ENCODE measurements at places on chromosomes 6 and 20.

GRCh38 chr6:101393829-101394251, 332 bp downstream of the GRIK2 start:
- no peak for DNase-seq

DNA sequence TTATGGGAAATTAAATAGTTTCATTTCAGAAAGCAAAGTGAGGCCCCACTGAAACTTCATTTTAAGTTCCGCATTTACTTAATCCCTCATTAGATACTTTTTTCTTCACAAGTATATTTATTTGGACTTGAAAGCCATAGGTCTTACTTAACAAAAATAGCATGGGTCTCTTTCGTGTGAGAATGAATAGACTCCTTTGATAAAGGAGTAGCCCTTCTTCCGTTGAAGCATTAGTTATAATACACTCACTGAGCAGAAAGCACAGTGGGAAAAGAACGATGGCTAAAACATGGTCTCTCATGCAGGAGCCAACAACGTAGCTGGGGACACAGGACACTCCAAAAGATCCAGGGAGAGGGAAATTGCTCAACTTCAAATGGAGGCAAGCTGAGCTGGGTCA, 130.4 kb downstream of the SLC23A2 start:
- no peak for DNase-seq

DNA sequence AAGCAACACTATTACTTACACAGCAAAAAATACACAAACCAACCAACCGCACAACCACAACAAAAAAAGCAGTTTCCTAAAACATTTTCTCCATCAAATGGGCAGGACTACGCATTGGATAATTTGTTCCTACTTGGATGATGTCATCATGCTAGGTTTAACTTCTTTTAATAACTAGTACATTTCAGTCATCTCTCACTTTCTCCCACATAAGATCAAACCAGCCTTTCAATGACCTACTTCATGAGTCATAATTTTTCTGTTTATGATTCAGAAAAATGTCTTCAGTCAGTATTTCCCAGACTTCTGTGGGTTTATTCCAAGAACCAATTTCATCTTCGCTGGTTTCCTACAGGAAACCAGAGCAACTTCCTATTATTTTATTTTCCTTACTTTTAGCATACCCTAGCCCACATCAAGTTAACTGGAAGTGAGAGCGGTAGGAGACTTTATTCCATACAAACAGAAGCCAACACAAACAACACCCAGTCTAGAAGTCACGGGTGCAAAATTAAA, 134.2 kb downstream of the GMDS start:
- no peak for DNase-seq

GRCh38 chr20:21234806-21235483, 68.2 kb upstream of the XRN2 start:
- DNase-seq, result no peak

DNA sequence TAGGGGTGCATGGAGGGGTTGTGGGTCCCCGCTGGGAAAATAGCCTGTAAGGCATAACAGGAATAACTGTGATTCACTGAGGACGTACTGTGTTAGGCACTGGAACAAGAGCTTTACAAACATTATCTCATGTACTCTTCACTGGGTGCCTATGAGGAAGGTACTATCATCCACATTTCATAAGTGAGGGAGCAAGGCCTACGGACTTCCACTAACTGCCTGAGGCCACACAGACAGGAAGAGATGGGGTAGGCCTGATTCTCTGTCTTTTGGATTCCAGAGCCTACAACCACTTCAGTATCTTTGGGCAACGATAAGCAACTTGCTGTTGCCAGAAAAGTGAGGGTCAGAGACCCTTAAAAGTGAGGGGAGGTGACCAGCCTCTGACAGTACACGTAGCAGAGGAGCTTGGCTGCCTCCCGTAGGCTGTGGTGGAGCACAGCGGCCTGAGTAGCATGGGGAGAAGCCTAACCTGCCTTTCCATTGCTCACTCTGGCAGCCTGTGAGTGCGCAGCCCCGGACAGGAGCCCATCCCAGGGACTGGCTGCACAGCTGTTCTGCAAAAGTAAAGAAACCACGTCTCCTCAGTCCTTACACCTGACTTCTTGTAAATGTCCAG, 30.4 kb downstream of the PSMB1 start:
- no peak for DNase-seq

GRCh38 chr6:16301511-16301910, 63.1 kb downstream of the GMPR start:
- DNase-seq, result no peak

DNA sequence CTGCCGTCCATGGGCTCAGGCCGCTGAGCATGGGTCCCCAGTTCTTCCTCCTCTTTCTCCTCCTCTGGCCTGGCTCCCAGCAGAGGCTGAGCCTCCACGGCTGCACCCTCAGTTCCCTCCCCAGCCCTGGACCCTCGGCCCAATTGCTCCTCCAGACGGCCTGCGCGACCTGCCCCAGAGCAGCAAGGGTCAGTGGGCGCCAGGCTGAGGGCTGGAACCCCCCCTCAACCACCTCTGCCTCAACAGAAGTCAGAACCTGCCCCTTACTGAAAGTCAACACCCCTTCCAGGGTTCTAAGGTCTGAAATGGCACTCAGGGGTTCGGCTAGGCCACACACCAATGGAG, 15.9 kb upstream of the SPAG4 start:
- DNase-seq, result no peak

DNA sequence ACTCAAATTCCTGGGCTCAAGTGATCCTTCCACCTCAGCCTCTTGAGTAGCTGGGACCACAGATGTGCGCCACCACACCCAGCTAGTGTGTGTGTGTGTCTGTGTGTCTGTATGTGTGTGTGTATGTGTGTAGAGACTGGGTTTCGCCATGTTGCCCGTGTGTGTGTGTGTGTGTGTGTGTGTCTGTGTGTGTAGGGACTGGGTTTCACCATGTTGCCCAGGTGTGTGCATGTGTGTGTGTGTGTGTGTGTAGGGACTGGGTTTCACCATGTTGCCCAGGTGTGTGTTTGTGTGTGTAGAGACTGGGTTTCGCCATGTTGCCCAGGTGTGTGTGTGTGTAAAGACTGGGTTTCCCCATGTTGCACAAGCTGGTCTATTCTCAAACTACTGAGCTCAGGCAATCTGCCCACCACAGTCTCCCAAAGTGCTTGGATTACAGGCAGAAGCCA, 28.3 kb downstream of the CDK5RAP1 start:
- DNase-seq, result no peak

DNA sequence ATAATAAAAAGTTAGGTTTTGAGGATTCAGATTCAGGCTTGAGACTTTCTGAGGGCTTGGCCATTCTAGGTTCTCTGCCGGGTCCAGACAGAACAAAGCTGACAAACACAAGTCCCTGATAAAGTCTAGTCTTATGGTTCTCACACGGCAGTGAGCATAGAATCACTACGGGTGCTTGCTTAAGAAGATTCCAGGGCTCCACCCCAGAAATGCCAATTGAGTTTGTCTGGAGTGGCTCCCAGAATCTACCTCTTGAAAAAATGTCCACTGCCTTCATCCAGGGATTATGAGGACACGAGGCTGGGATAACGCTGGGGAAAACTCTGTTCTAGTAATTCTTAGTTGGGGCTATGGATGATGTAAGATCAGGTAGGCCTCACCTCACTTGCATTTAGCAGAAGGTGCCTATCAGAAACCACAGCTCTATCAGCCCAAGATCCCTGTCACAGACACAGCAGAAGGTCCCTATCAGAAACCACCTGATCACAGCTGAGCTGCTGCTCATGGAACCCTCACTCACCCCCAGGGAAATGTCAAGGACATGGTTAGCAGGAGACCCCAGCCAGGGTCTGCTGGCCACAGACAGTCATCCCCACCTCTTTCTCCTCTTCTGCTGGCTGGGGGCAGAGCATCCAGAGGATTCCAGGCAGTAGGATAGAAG, 52.3 kb downstream of the RAB44 start:
- no peak for DNase-seq

- DNase-seq, result no peak
Measured at GRCh38 chr6:42239333-42239732, 21.7 kb upstream of the MRPS10 start.

GRCh38 chr6:154230393-154230792, 126.2 kb downstream of the IPCEF1 start:
- no peak for DNase-seq

DNA sequence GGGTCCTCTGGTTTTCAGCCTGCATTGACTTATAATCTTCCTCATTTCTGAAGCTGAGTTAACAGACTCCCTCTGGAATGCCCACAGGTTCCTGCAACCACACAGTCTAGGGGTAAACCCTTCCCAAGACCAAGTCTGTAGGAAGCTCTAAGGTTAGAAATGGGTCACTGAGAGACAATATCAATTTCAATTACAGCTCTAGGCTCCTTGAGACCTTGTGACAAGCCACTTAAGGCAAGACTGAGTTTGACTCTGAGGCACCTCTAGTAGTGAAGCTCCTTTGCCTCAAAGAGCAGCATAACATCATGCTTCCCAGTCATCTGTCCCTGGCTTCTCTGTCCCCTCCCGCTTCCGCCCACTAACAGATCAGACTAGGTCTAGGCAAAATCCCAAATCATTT, 333.2 kb upstream of the JARID2 start:
- DNase-seq, result no peak

DNA sequence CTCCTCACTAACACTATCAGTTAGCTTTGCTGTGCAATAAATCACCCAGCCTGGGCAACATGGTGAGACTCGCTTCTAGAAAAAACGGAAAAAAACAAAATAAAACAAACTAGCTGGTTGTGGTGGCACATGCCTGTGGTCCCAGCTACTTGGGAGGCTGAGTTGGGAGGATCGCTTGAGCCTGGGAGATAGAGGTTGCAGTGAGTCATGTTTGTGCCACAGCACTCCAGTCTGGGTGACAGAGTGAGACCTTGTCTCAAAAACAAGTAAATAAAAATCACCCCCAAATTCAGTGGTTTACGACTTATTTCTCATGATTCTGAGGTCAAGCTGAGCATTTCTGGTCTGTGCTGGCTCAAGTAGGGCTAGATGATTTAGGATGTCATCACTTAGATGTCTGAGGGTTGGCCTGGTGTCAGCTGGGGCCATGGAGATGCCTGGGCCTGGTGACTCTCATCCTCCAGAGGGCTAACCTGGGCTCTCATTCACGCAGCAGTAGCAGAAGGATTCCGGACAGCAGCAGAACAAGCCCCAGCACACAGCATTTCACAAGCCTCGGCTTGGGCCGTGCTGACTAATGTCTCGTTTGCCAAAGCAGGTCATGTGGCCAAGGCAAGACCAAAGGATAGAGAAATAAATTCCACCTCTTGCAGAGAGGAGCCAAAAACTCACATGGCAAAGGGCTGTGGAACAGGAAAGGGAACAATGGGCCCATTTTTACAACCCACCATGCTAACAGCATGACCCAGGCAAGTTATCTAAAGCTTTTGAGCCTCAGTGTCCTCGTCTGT, 32.5 kb downstream of the MGME1 start:
- DNase-seq, result peak; percentile 79

GRCh38 chr20:21510414-21511384, 3.2 kb downstream of the NKX2-2 start:
- DNase-seq, result no peak

GRCh38 chr20:1711826-1712601, 54.4 kb upstream of the SIRPG start:
- DNase-seq, result no peak

GRCh38 chr20:21554985-21555384, 41.1 kb upstream of the NKX2-2 start:
- DNase-seq, result no peak
